ENCODE measurements at places on chromosomes 6 and 20.
A peak's percentile ranks its signal among the peaks of the same experiment; 100 is the strongest.

- DNase-seq = no peak
These were observed 23.4 kb upstream of the SCGN start for GRCh38 chr6:25628471-25629197.

- DNase-seq = no peak
These were observed 90.7 kb upstream of the SASH1 start for GRCh38 chr6:148251891-148252290.

- DNase-seq = peak; percentile 4
These were observed 646 bp downstream of the HEY2 start for GRCh38 chr6:125749865-125750691.

- DNase-seq = no peak
These were observed 303.1 kb downstream of the CDH26 start for GRCh38 chr20:60261333-60261732.

GRCh38 chr20:8082989-8083388, 49.1 kb upstream of the PLCB1 start:
- no peak for DNase-seq

GRCh38 chr6:107064579-107065065, 36.6 kb downstream of the MTRES1 start:
- no peak for DNase-seq

- no peak for DNase-seq
These were observed 1.6 kb upstream of the OGFRL1 start for GRCh38 chr6:71287038-71287437.

DNA sequence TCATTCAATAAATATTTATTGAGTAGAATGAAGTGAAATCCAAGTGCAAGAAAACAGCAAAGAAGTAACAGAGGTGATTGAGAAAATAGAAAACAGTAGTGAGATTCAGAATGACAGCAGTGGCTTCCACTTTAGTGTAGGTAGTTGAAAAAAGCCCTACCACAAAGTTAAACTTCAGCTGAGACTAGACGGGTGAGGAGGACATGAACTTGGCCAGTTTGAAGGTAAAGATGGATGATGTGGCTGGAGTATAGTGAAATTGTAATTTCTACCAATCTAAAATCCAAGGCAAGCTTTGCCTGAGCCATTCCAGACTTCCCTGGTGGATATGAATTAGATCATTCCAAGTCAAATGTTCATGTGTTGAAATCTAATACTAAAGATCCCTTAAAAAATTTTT, 32.6 kb upstream of the AHI1 start:
- no peak for DNase-seq
